ENCODE measurements at places on chromosomes 1 and 21. TPM values are rescaled to one million over a fixed set of nuclear protein-coding genes. Genes with fewer than 3 reads are reported as not detected.

- peak; percentile 76 for DNase-seq
Observed at GRCh38 chr21:46161633-46162592, 6.5 kb upstream of the FTCD start.

- no peak for DNase-seq
Observed at GRCh38 chr1:11880911-11881748, 22.4 kb upstream of the NPPB start.

GRCh38 chr1:183209533-183210158, 23.6 kb downstream of the LAMC2 start:
- no peak for DNase-seq

Gene PTPN7
- total RNA-seq, result 2.2 TPM

DNA sequence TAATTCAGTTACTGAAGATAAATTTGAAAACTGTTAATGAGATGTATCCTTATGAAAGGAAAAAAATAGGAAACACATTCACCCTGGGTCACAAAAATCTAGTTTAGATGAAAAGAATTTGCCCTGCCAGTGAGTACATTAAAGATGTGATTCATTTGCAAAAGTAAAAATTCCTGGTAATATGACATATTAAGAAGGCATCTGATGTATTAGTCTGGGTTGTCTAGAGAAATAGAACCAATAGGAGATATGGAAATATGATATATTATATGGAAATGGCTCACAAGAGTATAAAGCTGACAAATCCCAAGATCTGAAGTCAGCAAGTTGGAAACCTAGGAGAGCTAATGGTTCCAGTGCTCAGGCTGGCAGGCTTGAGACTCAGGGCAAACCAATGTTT, 153.8 kb downstream of the MRPL39 start:
- no peak for DNase-seq

DNA sequence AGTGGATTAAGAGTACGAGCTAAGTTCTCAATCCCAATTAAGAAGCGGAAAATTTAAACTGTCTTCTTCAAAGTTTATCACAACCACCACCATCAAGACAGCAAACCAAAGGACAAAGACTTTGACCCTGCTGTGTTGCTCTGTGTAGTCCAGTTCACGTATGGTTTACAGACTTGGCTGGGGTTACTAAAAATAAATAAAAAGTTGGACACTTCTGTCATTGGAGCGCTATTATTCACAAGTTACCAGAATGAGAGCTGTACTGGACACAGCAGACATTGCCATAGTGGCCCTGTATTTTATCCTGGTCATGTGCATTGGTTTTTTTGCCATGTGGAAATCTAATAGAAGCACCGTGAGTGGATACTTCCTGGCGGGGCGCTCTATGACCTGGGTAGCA, 21.6 kb downstream of the MRPS6 start:
- no peak for DNase-seq

- no peak for DNase-seq
Observed at GRCh38 chr1:23627069-23627735, 64.4 kb upstream of the RPL11 start.

- DNase-seq, result no peak
Observed at GRCh38 chr1:50418600-50419109, 4.6 kb downstream of the DMRTA2 start.

- DNase-seq, result peak; percentile 88
Observed at GRCh38 chr1:174160109-174160473, 771 bp downstream of the RABGAP1L start.
